ENCODE measurements at places on chromosomes 16 and 17.

- DNase-seq = no peak
Measured at GRCh38 chr16:19574615-19575014, 19.1 kb downstream of the VPS35L start.

DNA sequence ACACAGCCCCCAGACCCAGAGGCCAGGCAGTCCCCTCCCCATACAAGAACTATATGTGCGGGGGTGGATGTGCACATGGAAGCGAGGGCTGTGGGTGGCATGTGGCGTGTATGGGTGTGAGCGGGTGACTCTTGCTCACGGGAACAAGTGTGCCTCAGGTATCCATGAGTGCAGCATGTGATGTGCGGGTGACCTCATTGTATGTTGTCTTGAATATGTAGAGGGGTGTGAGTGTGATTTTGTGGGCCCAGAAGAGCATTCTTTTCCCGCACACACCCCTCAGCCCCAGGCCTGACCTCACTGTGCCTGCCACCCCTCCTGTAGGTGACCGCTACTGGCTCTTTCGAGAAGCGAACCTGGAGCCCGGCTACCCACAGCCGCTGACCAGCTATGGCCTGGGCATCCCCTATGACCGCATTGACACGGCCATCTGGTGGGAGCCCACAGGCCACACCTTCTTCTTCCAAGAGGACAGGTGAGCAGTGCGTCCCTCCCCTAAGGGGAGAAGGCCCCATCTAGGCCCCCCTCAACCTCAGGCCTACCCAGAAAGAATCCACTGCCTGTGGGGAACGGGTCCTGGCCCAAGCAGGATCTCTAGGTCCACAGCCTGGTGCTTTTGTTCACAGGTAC, 17.4 kb downstream of the MMP15 start:
- no peak for DNase-seq

- no peak for DNase-seq
Measured at GRCh38 chr16:1909561-1910231, 8.5 kb downstream of the HS3ST6 start.

DNA sequence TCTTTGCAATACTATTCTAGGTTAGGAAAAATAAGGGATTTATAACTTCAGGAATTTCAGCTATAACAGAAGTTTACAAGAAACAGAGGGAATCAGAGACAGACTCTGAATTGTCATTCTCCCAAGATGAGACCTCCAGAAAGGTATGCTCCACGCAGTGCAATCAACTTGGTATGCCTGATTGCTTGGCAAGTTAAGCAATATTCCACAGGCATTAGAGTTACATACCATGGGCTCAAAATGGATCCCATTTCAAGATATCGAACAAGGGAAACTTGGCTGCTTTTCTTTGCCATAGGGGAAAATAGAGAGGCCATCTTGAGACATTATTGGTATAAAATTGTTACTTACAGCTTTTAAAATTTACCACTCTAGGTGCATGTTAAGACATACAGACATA, 615.6 kb upstream of the SOX9 start:
- no peak for DNase-seq

DNA sequence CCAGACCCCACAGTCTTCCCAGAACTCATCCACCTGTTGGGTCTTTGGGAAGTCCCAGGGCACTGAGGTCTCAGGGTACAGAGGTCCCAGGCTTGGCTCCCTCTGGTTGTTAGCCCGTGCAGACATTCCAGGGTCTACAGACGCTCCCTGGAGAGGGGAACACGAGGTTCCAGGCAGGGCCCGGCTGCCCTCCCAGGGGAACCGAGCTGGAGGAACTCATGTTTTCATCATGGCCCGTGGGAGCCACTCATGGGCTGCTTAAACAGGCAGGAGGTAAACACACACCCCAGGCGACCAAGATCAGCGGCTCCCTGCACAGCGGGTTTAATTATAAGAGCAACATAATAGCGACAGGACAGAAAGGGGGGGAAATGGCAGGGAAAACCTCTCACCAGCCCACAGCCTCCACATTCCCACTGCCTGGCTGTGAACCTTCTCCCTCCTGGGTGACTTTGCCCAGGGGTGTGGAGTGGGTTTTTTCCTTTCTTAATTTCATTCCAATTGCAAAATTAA, 36.5 kb downstream of the TRARG1 start:
- no peak for DNase-seq

DNA sequence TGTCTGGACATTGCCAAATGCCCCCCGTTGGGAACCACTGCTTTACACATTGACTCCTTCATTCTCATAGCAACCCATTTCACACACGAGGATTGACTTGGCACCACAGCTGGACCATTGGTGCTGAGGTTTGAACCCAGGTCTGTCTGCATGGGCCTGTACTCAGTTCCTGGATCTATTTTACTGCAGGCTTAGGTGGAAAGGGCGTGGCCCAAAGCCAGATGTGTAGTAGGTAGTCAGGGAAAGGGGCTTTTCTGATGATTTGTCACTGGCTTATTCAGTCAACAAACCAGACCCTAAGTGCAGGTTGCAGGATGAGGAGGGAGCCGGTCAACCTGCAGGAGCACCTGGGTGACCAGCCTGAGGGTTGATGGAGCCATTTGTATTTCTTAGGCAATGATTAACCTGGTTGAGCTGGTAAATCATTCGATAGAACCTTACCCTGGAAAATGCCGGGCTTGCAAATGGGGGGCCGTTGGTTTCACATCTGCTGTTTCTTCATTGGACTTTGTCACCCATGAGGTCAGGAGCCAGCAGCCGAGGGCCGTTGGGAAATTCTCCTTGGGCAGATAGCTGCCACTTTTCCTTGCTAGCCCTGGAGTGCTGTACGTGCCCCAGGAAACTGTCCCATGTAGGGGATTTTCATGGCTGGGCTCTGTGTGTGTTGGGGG, 104.4 kb downstream of the CMIP start:
- DNase-seq = no peak

DNA sequence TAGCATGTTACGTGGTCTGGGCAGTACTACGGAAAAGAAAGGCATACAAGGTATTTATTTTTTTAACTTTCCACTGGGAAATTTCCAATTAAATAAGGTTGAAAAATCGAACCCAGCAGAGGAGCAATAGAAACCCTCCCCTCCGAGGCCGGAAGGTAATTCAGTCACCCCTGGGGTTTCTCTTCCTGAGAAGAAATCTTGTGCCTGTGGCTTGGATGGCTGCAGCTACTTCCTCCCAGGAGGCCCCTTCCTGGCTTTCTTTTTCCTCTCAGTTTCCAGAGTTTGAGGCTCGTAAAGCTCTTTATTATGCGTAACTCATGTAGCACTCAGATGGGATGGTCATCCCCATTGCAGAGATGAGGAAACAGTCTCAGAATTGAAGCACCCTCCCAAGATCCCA, 140.3 kb downstream of the ASIC2 start:
- DNase-seq = no peak

- DNase-seq = no peak
Measured at GRCh38 chr16:64225036-64225435, 896.8 kb downstream of the CDH11 start.

DNA sequence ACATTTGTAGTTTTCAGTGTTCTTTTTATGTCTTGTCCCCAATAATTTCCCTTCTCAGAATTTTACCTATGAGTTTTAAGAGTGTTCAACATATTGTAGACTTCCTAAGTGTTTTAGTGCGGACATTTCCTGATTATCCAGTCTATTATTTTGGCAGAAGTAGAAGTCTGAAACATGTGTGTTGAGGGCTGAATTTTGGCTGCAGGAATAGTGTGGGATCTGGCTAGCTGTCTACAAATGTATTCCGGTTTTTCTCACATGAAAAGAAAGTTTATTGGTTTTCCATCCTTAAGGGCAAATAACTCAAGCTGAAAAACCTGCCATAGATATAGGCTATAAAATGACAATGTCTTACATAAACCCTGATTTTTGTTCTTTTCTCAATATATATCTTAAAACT, 33.0 kb upstream of the CA10 start:
- no peak for DNase-seq

DNA sequence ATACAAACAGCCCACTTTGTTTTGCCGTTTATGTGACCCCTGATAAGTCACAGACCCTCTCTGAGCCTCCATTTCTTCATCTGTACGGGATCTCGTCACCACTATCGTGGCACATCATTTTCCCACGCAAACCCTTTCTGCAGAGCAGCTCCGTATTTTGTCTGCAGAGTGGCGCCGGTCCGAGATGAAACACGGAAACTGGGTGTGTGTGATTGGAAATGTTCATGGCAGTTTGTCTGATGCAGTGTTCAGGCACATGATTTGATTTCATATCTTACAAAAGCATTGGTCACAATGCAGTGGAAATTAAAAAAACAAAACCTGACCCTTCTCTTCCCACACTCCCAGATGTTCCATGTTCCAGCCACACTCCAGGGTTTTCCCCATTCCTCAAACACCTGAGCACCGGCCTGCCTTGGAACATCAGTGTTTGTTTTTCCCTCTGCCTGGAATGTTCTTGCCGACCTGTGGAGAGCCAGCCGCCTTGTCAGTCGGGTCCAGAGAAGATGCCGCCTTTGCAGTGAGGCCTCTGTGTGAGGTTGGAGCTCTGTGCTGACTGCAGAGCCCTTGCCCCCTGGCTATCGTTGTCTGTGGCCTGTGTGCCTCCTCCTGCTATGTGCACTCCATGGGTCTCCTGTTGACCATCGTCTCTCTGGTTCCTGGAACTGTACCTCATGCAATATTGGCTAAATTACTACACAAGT, 39.2 kb downstream of the NT5M start:
- DNase-seq = no peak

GRCh38 chr16:72877374-72878028, 170.4 kb downstream of the ZFHX3 start:
- no peak for DNase-seq

DNA sequence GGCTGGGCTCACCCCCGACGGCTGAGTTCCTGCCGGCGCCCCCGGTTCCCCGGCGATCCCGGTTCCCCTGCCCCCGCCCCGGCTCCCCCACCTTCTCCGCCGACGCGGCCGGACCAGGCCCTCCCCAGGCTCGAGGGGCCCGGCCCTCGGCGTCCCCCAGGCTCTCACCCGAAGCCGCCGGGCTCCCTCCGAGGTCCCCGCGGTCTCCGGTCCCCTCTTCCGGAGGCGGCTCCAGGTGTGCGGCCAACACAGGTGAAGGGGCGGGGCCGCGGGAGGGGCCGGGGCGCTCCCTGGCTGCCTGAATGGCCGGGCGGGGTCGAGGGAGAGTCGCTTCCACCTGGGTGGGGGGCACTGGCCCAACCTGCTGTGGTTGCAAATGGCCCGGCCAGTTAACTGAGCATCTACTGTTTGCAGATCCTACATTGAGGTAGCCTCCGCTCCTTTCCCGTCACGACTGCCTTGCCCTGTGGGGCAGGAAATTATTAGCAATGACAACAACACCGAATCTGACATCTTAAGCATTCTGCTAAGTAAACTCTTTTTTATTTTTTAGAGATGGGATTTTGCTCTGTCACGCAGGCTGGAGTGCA, at the start of gene BICDL2:
Gene BICDL2 (minus strand): TSS at position 219 of the 590 bp plus-strand sequence. CDS start 1,448 bp downstream, outside the sequence.
- no peak for DNase-seq

DNA sequence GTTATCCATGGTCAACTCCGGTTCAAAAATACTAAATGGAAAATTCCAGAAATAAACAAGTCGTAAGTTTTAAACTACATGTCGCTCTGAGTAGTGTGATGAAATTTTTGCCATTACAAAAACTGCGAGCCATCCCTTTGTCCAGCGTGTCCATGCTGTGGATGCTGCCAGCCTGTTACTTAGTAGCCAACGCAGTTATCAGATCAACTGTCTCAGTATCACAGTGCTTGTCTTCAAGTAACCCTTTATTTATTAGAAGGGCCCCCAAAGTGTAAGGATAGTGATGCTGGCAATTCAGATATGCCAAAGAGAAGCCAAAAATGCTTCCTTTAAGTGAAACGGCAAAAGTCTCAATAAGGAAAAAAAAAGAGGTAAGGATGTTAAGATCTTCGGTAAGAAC, 23.9 kb downstream of the SNN start:
- DNase-seq = no peak

DNA sequence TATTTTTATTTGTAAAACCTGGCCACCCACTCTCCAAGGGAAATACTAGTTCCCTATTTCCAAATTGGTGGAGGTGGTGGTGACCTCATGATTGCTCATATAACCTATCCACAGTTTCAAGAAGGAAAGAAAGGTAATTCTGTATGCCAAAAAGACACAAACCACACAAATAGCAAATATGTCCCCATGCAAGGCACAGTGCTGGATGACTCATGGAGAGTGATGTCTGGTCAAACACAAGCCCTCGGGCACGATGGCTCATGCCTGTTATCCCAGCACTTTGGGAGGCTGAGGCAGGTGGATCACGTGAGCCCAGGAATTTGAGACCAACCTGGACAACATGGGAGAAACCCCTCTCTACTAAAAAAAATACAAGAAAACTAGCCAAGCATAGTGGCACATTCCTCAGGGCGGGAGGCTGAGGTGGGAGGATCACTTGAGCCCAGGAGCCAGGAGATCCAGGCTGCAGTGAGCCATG, 64.2 kb downstream of the GNA13 start:
- no peak for DNase-seq

DNA sequence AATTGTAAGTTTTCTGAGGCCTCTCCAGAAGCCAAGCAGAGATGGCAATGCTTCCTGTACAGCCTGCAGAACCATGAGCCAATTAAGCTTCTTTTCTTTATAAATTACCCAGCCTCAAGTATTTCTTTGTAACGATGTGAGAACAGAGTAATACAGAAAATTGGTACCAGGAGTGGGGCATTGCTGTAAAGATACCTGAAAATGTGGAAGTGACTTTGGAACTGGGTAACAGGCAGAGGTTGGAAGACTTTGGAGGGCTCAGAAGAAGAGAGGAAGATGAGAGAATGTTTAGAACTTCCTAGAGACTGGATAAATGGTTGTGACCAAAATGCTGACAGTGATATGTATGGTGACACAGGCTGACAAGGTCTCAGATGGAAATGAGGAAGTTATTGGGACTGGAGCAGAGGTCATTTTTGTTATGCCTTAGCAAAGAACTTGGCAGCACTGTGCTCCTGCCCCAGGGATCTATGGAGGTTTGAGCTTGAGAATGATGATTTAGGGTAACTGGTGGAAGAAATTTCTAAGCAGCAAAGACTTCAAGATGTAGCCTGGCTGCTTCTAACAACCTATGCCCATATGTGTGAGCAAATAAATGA, 23.1 kb downstream of the PRDM7 start:
- no peak for DNase-seq

GRCh38 chr17:18381158-18381952, 3.8 kb downstream of the EVPLL start:
- DNase-seq = no peak

DNA sequence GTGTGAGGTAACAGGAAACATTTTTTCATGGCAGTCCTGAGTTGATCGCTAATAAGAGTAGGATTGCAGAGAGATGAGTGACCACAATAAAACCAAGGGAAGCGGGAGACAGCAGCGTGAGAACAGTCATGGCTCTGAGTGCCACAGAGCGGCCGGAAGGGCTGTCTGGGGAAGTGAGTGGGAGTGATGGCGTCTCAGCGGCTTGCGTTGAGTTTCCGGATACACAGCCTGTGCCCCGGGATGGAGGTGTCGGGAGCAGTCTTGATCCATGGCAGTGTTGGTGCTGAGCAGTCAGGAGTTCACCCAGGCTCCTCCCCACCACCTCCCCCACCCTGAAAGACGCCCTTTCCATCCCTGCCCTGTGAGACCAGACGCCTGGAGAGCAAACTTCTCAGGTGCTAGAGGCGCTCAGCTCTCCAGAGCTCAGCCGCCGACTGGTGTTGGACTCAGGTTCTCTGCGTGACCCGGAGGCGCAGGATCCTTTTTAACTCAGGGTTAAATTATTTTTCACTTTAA, 59.8 kb downstream of the BANP start:
- no peak for DNase-seq

Measured in left cardiac atrium (tissue), 4 donors.